ENCODE measurements at places on chromosomes 3 and 15.

- no peak overlapping the region for H3K4me3 ChIP-seq
- no peak overlapping the region for H3K27ac ChIP-seq
Observed at GRCh38 chr3:112688085-112688769, 47.3 kb upstream of the CCDC80 start.

DNA sequence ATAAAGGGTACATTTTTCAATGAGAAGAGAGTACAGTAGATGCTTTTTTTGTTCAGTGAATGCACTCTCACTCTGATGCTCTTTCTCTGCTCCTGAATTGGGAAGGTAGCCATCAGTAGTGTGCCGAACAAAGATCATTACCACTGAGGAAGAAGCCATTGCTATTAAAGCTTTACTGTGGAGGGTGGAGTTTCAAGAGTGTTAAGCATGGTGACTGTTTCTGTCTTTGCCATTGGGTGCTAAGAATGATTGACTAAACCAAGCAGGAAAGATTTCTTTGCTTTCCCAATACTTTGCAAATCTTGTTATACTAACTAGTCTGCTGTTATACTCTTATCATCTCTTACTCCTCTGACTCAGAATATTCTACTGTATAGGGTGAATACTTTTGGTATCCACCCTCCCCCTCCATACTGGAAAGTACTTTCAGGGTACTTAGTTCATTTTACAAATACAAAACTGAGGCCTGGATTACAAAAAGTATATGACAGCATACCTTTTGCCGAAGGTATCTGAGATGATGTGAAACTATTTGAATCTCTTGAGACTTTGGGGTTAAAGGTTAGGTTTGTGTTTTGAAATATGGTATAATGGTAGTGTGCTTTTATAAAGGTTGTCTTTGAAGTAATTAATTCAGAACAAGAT is 1.7 kb downstream of the RAB11A start:
- peak overlapping the region; percentile 99 for H3K27ac ChIP-seq
- no peaks in the 10 kb centered on the region for H3K27me3 ChIP-seq
- H3K36me3 ChIP-seq = peaks cover 6% of the 10 kb centered on the region
- no peak for DNase-seq

- no peak overlapping the region for H3K27ac ChIP-seq
- no peak for DNase-seq
- H3K4me1 ChIP-seq = no peaks in the 10 kb centered on the region
- H3K27me3 ChIP-seq = no peaks in the 10 kb centered on the region
Observed at GRCh38 chr3:105649480-105649879, 219.3 kb downstream of the CBLB start.

GRCh38 chr15:45276831-45277230 is 24.8 kb downstream of the SLC28A2 start:
- no peak for DNase-seq
- peaks cover 23% of the 10 kb centered on the region for H3K4me1 ChIP-seq
- H3K27me3 ChIP-seq = no peaks in the 10 kb centered on the region

- DNase-seq = no peak
- H3K36me3 ChIP-seq = no peaks in the 10 kb centered on the region
- no peaks in the 10 kb centered on the region for H3K4me1 ChIP-seq
- H3K4me3 ChIP-seq = no peak overlapping the region
Observed at GRCh38 chr3:107224026-107224596, 153.1 kb upstream of the CCDC54 start.

DNA sequence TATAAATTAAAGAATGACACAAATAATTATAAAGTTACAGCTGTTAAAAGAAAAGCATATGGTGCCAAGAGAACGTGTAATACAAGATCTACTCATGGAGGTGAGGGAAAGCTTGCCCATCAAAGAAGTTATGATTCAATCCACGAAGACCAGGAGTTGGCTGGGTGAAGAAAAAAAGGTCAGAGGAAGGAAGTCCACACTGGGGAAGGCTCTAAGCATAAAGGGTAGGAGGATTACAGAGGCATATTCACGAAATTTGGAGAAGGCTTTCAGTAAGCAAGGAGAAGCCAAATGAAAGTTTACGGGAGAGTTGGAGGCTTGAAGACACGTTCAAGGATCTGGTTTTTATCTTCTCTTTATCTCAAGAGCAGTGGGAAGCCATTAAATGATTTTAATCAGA is 1.8 kb upstream of the TGFBR2 start:
- no peaks in the 10 kb centered on the region for H3K27me3 ChIP-seq
- peak overlapping the region; percentile 52 for H3K27ac ChIP-seq
- DNase-seq = no peak
- no peak overlapping the region for H3K4me3 ChIP-seq
- H3K4me1 ChIP-seq = peaks cover 27% of the 10 kb centered on the region

DNA sequence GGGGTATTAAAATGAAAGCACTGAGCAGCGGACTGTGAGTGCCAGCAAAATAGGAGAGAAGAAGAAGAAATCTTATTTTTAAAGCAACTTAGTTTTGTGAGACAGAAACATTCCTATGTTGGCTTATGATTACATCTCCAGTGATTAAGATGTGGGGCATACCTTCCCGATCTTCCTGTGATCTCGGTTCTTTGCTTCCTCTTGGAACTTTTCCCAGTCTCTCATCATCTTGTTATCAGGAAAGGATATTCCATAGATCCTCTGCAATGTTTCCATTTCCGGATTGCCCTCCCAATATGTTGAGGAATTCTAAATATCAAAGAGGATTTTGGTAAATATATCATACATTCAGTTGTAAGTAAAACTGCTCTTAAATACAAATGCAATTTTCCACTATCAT is 22.2 kb downstream of the TARS3 start:
- H3K27ac ChIP-seq = no peak overlapping the region
- H3K27me3 ChIP-seq = no peaks in the 10 kb centered on the region
- no peak for DNase-seq
- H3K4me1 ChIP-seq = no peaks in the 10 kb centered on the region
- peaks cover 72% of the 10 kb centered on the region for H3K36me3 ChIP-seq

All from suprapubic skin (tissue), 4 donors.